ENCODE measurements at places on chromosomes 5 and 9.

- no peak for DNase-seq
Observed at GRCh38 chr9:36834736-36835135, 199.3 kb downstream of the PAX5 start.

- DNase-seq = no peak
Observed at GRCh38 chr9:88926781-88927505, 64.3 kb upstream of the S1PR3 start.

GRCh38 chr5:58751222-58751837, 168.5 kb downstream of the RAB3C start:
- peak; percentile 50 for DNase-seq

DNA sequence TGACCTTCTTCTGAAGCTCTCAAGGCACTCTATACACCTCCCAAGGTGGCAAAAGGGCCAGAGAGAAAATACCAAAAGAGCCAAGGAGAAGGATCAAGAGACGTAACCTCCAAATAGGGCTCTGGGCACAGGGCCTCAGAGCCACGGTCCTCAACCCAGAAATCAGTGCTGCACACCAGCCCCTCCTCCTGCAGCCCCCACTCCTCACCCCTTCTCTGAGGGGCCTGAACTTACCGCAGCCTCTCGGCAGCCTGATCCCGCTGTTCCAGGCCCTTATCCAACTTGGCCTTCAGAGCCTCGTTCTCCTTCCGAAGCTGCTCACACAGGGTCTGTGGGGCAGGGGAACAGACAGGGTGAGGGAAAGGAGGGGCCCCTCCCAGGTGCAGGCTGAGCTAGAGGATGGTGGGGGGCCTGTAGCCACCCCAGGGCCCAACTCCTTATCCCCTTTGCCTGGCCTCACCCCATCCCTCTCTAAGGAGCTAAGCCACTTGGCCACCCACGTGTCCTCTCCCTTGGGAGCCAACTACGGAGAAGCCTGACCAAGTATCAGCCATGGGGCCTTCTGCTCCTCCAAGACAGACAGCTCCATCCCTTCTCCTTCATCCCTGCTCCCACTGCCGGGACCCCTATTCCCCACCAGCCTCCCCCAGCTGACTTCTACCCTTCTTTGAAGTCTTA, 28.8 kb downstream of the TNIP1 start:
- no peak for DNase-seq

DNA sequence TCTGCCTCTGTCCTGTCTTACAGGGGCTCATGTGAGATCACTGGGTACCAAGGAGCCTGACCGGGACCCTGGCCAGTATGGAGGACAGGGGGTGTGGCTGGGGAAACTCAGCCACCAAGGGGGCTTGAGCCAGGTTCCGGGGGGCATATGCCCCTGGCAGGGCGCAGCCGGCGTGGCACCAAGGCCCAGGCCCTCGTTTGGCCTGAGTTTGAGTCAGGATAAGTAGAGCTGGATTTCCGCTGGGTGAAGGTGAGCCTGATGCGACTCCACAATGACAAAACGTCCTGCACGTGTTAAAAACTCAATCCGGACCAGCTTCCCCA, 616 bp upstream of the TSPAN17 start:
- no peak for DNase-seq
